ENCODE measurements at places on chromosomes 1 and 21. TPM values are rescaled to one million over a fixed set of nuclear protein-coding genes. Genes with fewer than 3 reads are reported as not detected.

FCRL1 gene
- total RNA-seq: 0.23 TPM

ADORA3 gene
- 3.0 TPM for total RNA-seq

AHDC1 gene
- total RNA-seq: 13.8 TPM

FLG2 gene
- not detected for total RNA-seq

FCRL2 gene
- not detected for total RNA-seq

MPL gene
- total RNA-seq: 0.23 TPM

OLIG1 gene
- 23.5 TPM for total RNA-seq

CD84 gene
- total RNA-seq: 4.4 TPM

YBEY gene
- 13.1 TPM for total RNA-seq

TLCD4 gene
- 20.5 TPM for total RNA-seq

SLC25A24 gene
- total RNA-seq: 40.1 TPM

ARMH1 gene
- total RNA-seq: 5.8 TPM

VAV3 gene
- 11.5 TPM for total RNA-seq

ANKRD45 gene
- total RNA-seq: 20.3 TPM

TLR5 gene
- total RNA-seq: 1.8 TPM

ABCB10 gene
- total RNA-seq: 16.8 TPM

CA14 gene
- total RNA-seq: 1.8 TPM

ADCY10 gene
- total RNA-seq: 0.69 TPM

SERINC2 gene
- 1.4 TPM for total RNA-seq

IFNLR1 gene
- total RNA-seq: 2.3 TPM

CFAP141 gene
- total RNA-seq: not detected

PLA2G2D gene
- total RNA-seq: not detected

LORICRIN gene
- total RNA-seq: 0.69 TPM

NCMAP gene
- total RNA-seq: 1.4 TPM

CFAP126 gene
- total RNA-seq: 6.5 TPM

YIPF1 gene
- 26.8 TPM for total RNA-seq

GUCA2B gene
- not detected for total RNA-seq

BTG3 gene
- 27.0 TPM for total RNA-seq

CTH gene
- total RNA-seq: 7.8 TPM

CD52 gene
- total RNA-seq: not detected

SMIM12 gene
- 14.3 TPM for total RNA-seq
